Progenitor cell of endocrine pancreas (in vitro differentiated cells): ENCODE measurements at places on chromosomes 7 and 10. TPM values are rescaled to one million over a fixed set of nuclear protein-coding genes. Genes with fewer than 3 reads are reported as not detected.

- no peak for DNase-seq
- H3K27me3 ChIP-seq, result peaks cover 13% of the 10 kb centered on the region
- no peak overlapping the region for H3K27ac ChIP-seq
- H3K4me1 ChIP-seq, result peaks cover 17% of the 10 kb centered on the region
Measured at GRCh38 chr7:116455009-116455408, 44.5 kb upstream of the CAV2 start.

The DNAJB6 gene
- total RNA-seq, result 117 and 119 TPM in 2 replicates

DNA sequence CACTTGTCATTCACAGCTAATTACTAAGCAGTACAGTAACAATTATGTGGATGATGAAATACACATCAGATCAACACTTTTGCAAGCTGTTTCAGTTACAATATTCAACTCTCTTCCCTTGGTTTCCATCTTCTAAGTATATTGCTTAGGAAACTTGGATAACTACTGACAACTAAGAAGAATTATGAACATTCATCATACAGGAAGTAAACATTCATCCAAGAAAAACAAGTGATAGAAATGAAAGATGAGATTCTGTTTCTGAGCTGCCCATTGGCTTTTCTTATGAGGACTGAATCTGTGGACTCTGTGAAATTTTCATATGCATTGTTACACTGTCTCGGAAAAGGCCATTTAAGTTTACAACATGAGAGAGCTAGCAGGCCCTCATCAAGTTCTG, 240.2 kb downstream of the PRKG1 start:
- no peak for DNase-seq
- H3K36me3 ChIP-seq, result no peaks in the 10 kb centered on the region
- H3K27ac ChIP-seq, result no peak overlapping the region
- no peaks in the 10 kb centered on the region for H3K27me3 ChIP-seq
- H3K4me1 ChIP-seq, result peaks cover 10% of the 10 kb centered on the region

DNA sequence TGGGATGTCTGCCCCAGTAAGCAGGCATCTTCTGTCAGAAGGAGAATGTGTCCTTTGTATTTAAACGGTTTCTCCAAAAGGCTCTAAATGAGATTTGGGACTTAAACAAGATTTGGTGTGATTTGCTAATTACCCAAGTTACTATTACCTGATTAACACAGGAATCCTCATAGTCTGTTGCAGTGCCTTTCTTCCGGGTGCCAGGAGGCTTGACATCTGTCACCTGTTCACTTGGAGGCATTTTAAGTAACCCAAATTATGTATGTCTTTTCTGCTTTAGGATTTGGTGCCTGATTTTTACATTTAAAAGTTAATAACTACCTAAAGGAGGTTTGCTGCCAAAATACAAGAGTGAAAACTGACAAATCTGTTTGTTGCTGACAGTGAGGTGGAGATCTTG, 587.9 kb upstream of the GALNT17 start:
- H3K36me3 ChIP-seq, result peaks cover 6% of the 10 kb centered on the region
- no peak overlapping the region for H3K27ac ChIP-seq
- no peak for DNase-seq
- H3K4me1 ChIP-seq, result no peaks in the 10 kb centered on the region
- H3K4me3 ChIP-seq, result no peak overlapping the region

DNA sequence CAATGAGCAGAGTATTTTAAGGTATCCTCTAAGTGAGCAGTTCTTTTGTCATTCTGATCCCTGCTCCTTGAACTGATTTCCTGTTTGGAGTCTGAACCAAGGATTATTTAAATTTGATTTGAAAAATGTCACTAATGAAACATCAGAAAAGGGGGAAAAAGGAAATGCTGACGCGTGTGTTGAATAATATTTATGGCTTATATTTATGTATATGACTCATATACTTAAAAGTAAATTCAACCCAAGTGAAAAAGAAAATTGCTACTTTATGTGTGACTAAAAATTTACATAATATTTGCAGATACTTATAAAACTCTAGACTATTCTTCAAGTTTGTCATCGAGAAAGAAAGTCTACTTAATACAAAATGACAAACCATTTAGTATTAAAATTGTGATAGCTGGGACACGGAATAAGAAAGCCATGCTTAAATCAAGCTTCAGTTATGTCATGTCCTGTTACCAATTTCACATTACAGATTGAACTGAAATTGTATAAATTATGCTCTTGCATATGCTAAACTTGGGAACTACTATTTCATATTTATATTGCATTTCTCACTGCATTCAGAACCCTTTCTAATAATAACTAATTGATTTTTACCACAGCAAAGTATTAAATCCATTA, 649.9 kb downstream of the MAGI2 start:
- no peak overlapping the region for H3K27ac ChIP-seq
- H3K4me3 ChIP-seq, result no peak overlapping the region
- H3K27me3 ChIP-seq, result no peaks in the 10 kb centered on the region
- no peak for DNase-seq
- H3K4me1 ChIP-seq, result no peaks in the 10 kb centered on the region
- no peaks in the 10 kb centered on the region for H3K36me3 ChIP-seq

GRCh38 chr7:86749741-86750665, 106.3 kb downstream of the GRM3 start:
- no peak overlapping the region for H3K4me3 ChIP-seq
- no peaks in the 10 kb centered on the region for H3K36me3 ChIP-seq
- no peaks in the 10 kb centered on the region for H3K27me3 ChIP-seq
- H3K27ac ChIP-seq, result no peak overlapping the region

DNA sequence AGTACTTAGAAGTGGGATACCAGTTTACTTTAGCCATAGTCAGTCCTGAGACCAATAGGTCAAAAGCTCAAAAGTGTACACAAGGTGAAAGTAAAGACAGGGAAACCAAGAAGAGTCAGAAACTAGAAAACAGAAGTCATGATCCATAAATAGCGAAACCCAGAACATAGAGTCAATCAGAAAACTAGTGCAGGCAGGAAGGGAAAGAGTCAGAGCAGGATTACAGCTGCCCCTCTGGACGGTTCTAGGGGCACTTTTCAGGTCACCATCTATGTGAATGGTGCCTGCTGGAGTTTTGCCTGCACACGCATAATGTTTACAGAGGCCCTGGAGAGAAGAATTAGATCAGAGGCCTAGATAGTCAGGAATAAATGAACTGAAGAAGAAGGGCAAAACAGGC, 22.4 kb upstream of the DMTF1 start:
- no peak overlapping the region for H3K27ac ChIP-seq
- no peaks in the 10 kb centered on the region for H3K36me3 ChIP-seq
- H3K4me1 ChIP-seq, result peaks cover 21% of the 10 kb centered on the region
- no peaks in the 10 kb centered on the region for H3K27me3 ChIP-seq
- H3K4me3 ChIP-seq, result no peak overlapping the region
- DNase-seq, result no peak

DNA sequence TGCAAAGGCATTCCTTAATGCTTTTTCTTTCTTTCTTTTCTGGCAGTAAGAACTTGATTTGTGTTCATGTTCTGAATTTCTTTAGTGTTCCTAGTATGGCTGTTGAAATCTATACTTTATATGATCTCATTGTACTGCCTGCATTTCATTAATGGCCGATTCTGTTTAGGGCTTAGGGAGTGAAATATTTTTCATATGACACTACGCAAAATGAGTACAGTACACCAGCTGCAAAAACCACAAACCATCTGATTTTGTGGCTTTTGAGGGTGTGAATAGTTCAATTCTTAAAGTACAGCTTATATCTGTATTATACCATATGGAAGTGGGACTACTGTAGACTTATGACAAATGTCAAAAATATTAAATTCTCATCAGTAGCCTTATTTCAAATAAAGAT, 69.1 kb upstream of the FOXP2 start:
- no peak overlapping the region for H3K27ac ChIP-seq
- DNase-seq, result no peak
- no peak overlapping the region for H3K4me3 ChIP-seq
- H3K27me3 ChIP-seq, result no peaks in the 10 kb centered on the region

DNA sequence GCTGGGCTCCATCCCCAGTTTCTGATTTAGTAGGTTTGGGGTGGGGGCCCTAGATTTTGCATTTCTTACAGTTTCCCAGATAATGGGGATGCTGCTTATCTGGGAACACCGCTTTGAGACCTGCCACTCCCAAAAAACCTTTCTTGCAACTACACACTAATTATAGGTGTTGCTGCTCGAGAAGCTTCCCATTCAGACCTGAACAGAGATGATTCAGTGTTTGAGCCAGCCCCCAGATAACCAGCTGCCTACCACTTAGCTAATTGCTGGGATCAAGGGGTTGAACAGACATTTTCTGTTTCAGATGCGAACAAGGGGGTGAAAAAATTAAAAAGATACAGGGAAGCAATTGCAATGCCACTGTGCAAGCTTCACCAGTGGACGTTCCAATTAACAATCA, 448.5 kb downstream of the KCNMA1 start:
- no peak overlapping the region for H3K4me3 ChIP-seq
- H3K4me1 ChIP-seq, result peaks cover 58% of the 10 kb centered on the region
- H3K27me3 ChIP-seq, result peaks cover 14% of the 10 kb centered on the region
- no peak for DNase-seq
- H3K36me3 ChIP-seq, result no peaks in the 10 kb centered on the region

The PRKG1 gene
- total RNA-seq, result 3.7 and 4.6 TPM in 2 replicates

GRCh38 chr10:13500201-13500600, 28.6 kb downstream of the BEND7 start:
- H3K27me3 ChIP-seq, result no peaks in the 10 kb centered on the region
- no peak for DNase-seq
- no peak overlapping the region for H3K4me3 ChIP-seq
- peak overlapping the region; percentile 24 for H3K27ac ChIP-seq
- H3K4me1 ChIP-seq, result no peaks in the 10 kb centered on the region

DNA sequence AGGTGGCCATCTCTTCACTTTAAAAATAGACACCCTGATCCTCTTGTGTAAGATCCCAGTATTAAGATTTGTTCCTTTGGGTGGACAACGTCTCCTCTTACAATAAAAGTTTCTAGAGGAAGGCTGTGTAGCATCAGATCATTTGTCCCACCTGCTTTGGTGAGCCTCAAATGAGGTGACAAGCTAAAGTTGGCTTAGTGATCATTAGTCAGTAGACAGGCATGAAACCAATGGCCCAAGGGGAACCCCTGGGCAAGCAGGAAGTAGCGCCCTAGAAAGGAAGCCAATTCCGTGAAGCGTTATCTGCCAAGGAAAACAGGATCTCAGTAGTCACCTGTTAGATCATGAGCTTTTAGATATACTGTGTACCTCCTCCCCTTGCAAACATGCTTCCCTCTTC, 66.8 kb downstream of the PCGF5 start:
- DNase-seq, result no peak
- H3K4me1 ChIP-seq, result no peaks in the 10 kb centered on the region
- H3K4me3 ChIP-seq, result no peak overlapping the region

The CCL26 gene
- not detected in 2 replicates for total RNA-seq

DNA sequence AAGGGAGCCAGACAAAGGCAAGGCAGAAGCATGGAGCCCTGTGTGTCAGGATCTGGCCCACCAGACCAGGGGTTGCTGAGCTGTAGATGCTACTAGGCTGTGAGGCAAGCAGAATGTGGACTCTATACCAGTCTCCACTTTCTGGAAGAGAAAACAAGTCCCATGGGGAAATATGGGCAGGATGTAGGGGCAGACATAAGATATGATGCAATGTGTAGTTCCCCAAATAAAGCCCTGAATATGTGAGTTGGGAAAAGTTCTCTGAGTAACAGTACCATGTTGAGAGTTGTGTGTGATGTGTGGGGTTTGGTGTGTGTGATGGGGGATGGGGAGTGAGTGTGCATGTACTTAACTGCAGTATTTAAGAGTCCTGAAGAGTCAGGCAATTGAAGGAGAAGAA, 62.3 kb downstream of the NPSR1 start:
- no peak overlapping the region for H3K27ac ChIP-seq
- peaks cover 3% of the 10 kb centered on the region for H3K4me1 ChIP-seq
- no peak overlapping the region for H3K4me3 ChIP-seq
- H3K27me3 ChIP-seq, result no peaks in the 10 kb centered on the region
- no peaks in the 10 kb centered on the region for H3K36me3 ChIP-seq

GRCh38 chr10:33612116-33612515, 277.6 kb upstream of the NRP1 start:
- H3K4me3 ChIP-seq, result no peak overlapping the region
- no peaks in the 10 kb centered on the region for H3K27me3 ChIP-seq
- DNase-seq, result no peak
- H3K36me3 ChIP-seq, result no peaks in the 10 kb centered on the region

The TAS2R4 gene
- total RNA-seq, result 2.4 and 3.7 TPM in 2 replicates
